ENCODE measurements at places on chromosomes 7 and 10.
A peak's percentile ranks its signal among the peaks of the same experiment; 100 is the strongest.

DNA sequence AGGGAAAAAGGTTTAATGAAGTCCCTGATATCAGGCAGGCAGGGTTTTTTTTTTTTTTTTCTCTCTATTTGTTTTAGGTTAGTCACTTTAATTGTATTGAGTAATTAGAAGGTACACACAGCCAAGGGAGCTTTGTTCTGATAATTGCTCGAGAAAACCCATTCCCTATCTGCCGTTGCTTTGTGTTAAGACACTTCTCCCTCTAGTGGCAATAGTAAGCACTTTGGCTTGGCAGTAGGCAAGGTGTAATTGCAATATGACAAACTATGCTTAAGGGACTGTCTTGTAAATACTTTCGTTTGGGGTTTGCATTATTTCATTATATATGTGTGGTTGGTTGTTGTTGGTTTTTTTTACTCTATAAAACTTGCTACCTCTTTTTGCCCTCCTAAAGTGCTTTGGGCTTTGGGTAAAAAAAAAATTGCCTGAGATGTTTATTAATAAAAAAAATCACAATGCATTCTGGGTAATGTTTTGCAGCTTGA lies 113.4 kb downstream of the BTRC start:
- DNase-seq, result peak; percentile 50
- H3K4me1 ChIP-seq, result no peaks in the 10 kb centered on the region
- no peak overlapping the region for H3K4me3 ChIP-seq
- no peaks in the 10 kb centered on the region for H3K36me3 ChIP-seq
- H3K27me3 ChIP-seq, result no peaks in the 10 kb centered on the region

DNA sequence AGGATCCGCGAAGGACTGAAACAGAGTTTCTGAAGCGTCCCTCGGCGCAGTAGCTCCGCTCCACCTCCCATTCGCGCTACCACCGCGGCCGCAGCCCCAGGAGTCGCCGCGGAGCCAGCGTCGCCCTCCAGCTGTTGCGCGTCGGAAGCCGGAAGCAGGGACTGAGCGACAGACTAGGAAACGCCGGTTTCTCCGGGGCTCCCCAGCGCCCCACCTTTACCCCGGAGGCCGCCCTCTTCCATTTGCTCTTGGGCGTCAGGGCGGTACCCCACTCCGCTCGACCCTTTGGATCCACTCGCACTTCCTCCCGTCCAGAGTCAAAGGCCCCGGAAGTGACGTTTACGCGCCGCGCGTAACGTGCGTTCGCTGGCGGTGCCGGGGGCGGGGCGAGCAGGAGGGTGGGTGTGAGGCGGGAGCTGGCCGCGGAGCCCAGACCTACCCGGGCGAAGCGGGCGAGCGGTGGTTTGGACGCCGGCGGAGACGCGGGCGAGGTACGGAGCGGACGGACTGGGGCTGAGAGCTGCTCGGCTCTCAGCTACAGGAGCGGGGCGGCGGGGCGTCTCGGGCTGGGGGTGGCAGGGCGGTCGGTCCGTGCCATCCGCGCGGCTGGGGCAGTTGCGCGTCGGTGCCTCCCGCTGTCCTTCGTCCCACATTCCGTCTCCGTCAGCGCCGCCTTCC lies at the start of gene RABGEF1:
TSS of gene RABGEF1 (plus strand) at position 432 of the 678 bp plus-strand sequence. CDS start 31,167 bp downstream, outside the sequence.
- peaks cover 32% of the 10 kb centered on the region for H3K36me3 ChIP-seq
- peak within 1 kb of the TSS; percentile 73 for H3K27ac ChIP-seq
- no peaks in the 10 kb centered on the region for H3K27me3 ChIP-seq
- DNase-seq, result peak; percentile 94
- H3K4me3 ChIP-seq, result peak within 1 kb of the TSS; percentile 70

- no peak overlapping the region for H3K4me3 ChIP-seq
- no peak overlapping the region for H3K27ac ChIP-seq
- H3K4me1 ChIP-seq, result peaks cover 16% of the 10 kb centered on the region
- DNase-seq, result no peak
- H3K36me3 ChIP-seq, result peaks cover 86% of the 10 kb centered on the region
Observed at GRCh38 chr7:47424523-47424922, 157.4 kb downstream of the TNS3 start.

- no peak overlapping the region for H3K27ac ChIP-seq
- H3K4me1 ChIP-seq, result no peaks in the 10 kb centered on the region
- H3K27me3 ChIP-seq, result no peaks in the 10 kb centered on the region
- DNase-seq, result no peak
- H3K36me3 ChIP-seq, result no peaks in the 10 kb centered on the region
Observed at GRCh38 chr7:95041031-95041430, 133.6 kb downstream of the PPP1R9A start.

GRCh38 chr10:614139-614711 lies 75.2 kb downstream of the DIP2C start:
- H3K27ac ChIP-seq, result peak overlapping the region; percentile 74
- H3K36me3 ChIP-seq, result peaks cover 7% of the 10 kb centered on the region
- H3K4me1 ChIP-seq, result peaks cover 52% of the 10 kb centered on the region
- DNase-seq, result no peak
- H3K27me3 ChIP-seq, result no peaks in the 10 kb centered on the region

GRCh38 chr7:28316489-28316888 lies 95.8 kb upstream of the CREB5 start:
- H3K27me3 ChIP-seq, result peaks cover 36% of the 10 kb centered on the region
- no peak overlapping the region for H3K4me3 ChIP-seq
- H3K4me1 ChIP-seq, result no peaks in the 10 kb centered on the region
- no peak for DNase-seq
- H3K36me3 ChIP-seq, result no peaks in the 10 kb centered on the region

DNA sequence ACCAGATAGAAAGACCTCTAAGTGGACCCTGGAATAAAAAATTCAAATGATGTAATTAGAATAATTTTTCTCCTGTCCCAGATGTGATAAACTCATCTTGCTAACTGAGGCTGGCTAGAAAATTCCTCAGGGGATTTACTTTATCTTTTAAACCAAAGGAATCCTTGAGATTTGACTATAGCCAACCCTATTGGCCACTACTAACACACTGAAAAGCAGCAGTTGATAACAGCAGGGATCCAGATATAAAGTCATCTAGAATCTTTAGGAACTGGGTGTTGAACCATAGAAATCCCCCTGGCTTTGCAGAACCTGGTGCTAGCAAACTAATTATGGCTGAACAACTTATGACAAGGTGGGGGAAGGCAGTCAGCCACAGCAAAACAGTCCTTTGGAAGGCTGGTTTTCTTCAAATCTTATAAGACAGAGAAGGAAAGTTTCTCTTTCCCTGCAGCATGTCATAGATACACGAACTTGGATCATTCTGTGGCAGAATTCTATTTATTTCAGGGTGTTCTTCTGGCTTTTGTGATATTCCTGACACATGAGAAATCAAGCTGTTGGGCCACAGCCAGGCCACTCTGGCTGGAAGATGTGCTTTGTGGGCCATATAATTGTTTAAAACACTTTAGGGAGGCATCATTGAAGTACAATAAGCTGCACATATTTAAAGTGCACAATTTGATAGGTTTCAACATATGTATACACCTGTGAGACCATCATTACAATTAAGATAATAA lies 643.6 kb downstream of the SORCS3 start:
- no peaks in the 10 kb centered on the region for H3K36me3 ChIP-seq
- H3K27me3 ChIP-seq, result no peaks in the 10 kb centered on the region
- H3K4me1 ChIP-seq, result no peaks in the 10 kb centered on the region
- H3K27ac ChIP-seq, result no peak overlapping the region

DNA sequence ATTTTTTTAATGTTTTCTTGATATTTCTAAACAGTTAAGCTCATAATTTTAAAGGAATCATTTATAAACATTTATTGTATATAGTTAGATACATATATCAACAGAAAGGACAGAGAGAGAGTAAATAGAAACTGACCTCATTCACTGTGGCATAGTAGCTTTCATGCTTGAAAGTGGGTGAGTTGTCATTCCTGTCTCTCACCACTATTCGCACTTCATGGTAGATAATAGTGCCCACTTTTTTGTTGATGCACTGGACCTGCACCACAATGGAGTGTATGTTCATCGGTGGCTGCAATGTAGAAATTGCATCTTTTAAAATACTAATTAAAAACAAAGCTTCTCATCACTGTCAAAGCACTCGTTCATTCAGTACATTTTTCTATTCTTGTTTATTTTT lies 432.0 kb downstream of the PCDH15 start:
- H3K4me1 ChIP-seq, result no peaks in the 10 kb centered on the region
- no peak for DNase-seq
- H3K4me3 ChIP-seq, result no peak overlapping the region
- H3K36me3 ChIP-seq, result no peaks in the 10 kb centered on the region

GRCh38 chr7:81150951-81151361 lies 232.1 kb upstream of the SEMA3C start:
- no peaks in the 10 kb centered on the region for H3K4me1 ChIP-seq
- no peak overlapping the region for H3K27ac ChIP-seq
- H3K4me3 ChIP-seq, result no peak overlapping the region
- no peaks in the 10 kb centered on the region for H3K27me3 ChIP-seq
- DNase-seq, result no peak
- no peaks in the 10 kb centered on the region for H3K36me3 ChIP-seq

- H3K36me3 ChIP-seq, result no peaks in the 10 kb centered on the region
- H3K27ac ChIP-seq, result no peak overlapping the region
- H3K4me3 ChIP-seq, result no peak overlapping the region
- H3K27me3 ChIP-seq, result peaks cover under 1% of the 10 kb centered on the region
Observed at GRCh38 chr7:155889636-155890511, 77.6 kb upstream of the SHH start.

- no peaks in the 10 kb centered on the region for H3K4me1 ChIP-seq
Observed at GRCh38 chr7:156039971-156040677, 227.9 kb upstream of the SHH start.

GRCh38 chr7:1458683-1459511 lies at the start of gene MICALL2:
TSS of gene MICALL2 (minus strand) at chr7:1459470. CDS start at chr7:1459326, 144 bp downstream.
- no peaks in the 10 kb centered on the region for H3K27me3 ChIP-seq
- peaks cover 24% of the 10 kb centered on the region for H3K4me1 ChIP-seq
- H3K27ac ChIP-seq, result peak within 1 kb of the TSS; percentile 51
- peak; percentile 92 for DNase-seq
- H3K4me3 ChIP-seq, result peak within 1 kb of the TSS; percentile 69

DNA sequence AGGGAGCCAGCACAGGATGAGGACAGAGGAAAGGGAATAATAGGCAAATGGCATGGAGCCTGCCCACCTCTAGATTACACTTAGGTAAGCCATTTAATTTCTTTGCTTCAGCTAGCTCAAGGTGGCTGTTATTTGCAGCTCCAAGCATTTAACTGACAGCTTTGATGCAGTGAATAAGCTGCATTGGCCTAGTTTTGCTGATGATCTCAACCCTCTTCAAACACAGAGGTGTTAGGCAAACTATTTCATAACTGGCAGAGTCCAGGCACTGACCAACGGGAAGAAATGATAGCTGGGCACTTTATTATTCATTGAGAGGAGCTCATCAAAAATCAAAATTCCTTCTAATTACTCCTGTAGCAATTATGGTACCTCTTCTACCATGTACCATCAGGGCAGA lies 317.4 kb downstream of the BMPER start:
- DNase-seq, result no peak
- H3K27ac ChIP-seq, result no peak overlapping the region
- H3K27me3 ChIP-seq, result peaks cover 5% of the 10 kb centered on the region
- H3K36me3 ChIP-seq, result no peaks in the 10 kb centered on the region

DNA sequence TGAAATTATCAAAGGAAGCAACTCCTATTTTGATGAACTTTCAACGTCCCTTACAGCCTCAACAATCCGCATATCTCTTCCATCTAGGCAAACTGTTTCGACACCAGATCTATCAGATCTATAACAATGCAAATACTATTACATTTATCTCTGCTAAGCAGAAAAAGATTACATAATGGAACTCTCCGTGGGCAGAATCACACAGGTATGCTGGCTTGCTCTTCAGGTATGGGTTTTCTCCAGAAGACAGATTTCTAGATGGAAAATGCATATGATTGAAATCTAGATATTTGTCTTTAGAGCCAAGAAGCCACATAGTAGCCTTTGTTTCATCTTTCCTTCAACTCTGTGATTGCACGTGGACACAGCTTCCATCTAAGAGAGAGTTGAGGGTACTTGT lies 38.6 kb downstream of the ADAM12 start:
- no peak for DNase-seq
- peak overlapping the region; percentile 50 for H3K27ac ChIP-seq
- H3K4me1 ChIP-seq, result peaks cover 14% of the 10 kb centered on the region
- H3K36me3 ChIP-seq, result no peaks in the 10 kb centered on the region
- no peaks in the 10 kb centered on the region for H3K27me3 ChIP-seq
- H3K4me3 ChIP-seq, result no peak overlapping the region

DNA sequence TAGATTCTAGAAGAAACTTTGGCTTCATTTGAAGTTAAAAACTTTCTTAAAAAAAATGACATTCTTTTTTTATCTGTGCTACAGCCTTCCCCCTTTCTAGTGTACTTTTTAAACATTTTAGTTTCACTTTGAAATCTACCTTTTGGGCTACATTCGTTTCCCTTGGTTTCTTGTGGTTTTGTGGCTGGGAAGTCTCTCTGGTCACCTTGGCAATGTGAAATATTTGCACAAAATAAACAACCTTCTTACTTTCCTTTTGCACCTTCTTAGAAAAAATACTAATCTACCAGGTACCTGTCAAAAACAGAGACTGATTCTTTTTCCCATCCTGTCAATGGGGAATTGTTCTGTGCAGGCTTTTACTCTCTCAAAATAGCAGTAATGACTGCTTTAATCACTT lies 350.2 kb downstream of the GATA3 start:
- no peak overlapping the region for H3K27ac ChIP-seq
- H3K27me3 ChIP-seq, result no peaks in the 10 kb centered on the region
- H3K4me1 ChIP-seq, result peaks cover 4% of the 10 kb centered on the region
- no peaks in the 10 kb centered on the region for H3K36me3 ChIP-seq
- H3K4me3 ChIP-seq, result no peak overlapping the region

- H3K4me1 ChIP-seq, result peaks cover under 1% of the 10 kb centered on the region
- H3K27me3 ChIP-seq, result no peaks in the 10 kb centered on the region
- H3K27ac ChIP-seq, result no peak overlapping the region
- no peak for DNase-seq
- no peaks in the 10 kb centered on the region for H3K36me3 ChIP-seq
Observed at GRCh38 chr10:50436805-50437204, 185.5 kb upstream of the ASAH2 start.

DNA sequence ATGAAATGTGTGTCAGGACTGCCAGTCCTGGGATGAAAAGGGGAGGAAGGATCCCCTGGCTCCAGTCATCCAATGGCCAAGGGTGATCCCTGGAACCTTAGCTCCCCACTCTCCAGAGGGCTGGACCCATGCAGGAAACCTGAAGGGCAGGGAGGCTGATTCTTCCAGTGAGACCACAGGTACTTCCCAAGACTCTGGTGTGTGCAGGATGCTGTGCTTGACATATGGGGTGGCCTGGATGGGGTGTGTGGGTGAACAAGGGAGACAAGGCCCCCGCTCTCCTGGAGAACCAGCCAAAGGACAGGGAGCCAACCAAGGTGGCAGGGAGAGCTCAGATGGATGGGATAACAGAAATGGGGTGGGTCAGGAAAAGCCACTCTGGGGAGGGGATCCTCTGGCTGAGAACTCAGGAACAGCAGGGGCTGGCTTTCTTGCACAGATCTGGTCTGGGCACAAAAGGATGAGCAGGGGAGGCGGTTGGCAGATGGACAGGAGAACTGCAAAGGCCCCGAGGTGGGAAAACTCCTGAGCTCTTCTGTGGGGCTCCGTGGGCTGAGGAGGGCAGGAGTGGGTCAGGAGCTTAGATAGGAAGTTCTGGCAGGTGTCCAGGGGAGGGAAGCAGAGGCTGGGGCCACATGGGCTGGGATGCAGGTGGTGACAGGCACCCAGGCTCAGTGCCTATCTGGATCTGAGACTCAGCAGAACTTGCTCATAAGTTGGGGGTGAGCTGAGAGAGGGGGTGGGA lies 100.6 kb downstream of the ARHGAP22 start:
- no peaks in the 10 kb centered on the region for H3K36me3 ChIP-seq
- H3K27me3 ChIP-seq, result no peaks in the 10 kb centered on the region
- no peaks in the 10 kb centered on the region for H3K4me1 ChIP-seq

All from SJSA1 (cell line).